Activated CD8-positive, alpha-beta memory T cell treated with anti-CD3 and anti-CD28 coated beads for 1 hour (primary cell): ENCODE measurements at places on chromosomes 6 and 20.

GRCh38 chr20:59645761-59646171, 41.4 kb downstream of the PHACTR3 start:
- no peak for DNase-seq

- DNase-seq: no peak
Observed at GRCh38 chr6:121223212-121223611, 111.1 kb downstream of the TBC1D32 start.

GRCh38 chr6:138620630-138621029, 121.3 kb upstream of the NHSL1 start:
- DNase-seq: no peak

DNA sequence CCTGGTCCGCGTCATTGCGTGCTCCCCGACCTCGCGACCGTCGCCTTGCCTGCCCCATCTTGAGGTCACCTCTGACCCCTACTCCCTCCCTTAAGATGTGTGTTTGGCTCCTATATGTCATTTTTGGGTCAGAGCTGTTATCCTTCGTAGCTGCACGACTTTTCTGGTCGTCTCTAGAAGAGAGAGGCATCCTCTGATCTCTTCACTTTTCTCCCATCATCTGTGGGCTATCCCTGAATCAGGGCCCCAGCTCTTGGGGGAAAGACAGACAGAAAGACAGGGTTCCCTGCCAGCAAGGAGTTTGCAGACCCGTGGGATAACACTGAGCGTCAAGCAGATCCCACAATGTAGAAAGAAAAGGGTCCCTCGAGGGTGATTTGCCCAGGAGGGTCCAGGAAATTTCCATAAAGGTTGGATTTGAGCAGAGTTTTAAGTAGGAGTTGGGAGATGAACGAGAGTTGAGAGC, 555 bp downstream of the FAM120B start:
- no peak for DNase-seq

- no peak for DNase-seq
Observed at GRCh38 chr6:33236328-33236727, 28.0 kb downstream of the RING1 start.

DNA sequence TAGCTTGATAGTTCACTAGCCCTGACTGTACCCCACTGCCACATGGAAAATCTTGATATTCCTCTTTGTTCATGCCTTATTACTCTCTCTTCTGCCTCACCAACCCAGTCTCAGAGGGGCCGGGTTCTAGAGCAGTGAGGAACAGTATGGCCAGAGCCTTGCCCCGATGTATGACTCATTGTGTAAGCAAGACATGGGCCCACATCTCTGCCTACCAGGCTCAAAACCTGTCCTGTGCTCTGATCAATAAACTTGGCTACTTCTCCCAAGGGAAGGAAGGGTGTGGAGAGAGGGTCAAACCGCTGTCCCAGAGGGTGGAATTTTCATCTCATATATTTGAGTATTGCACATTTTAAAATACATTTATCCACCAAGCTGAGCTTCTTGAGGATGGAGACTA, 91.7 kb downstream of the DNAH8 start:
- DNase-seq: no peak

GRCh38 chr20:32763202-32764004, 1.2 kb downstream of the DNMT3B start:
- DNase-seq: no peak
